ENCODE measurements at places on chromosomes 1 and 21.
A peak's percentile ranks its signal among the peaks of the same experiment; 100 is the strongest.

- DNase-seq = no peak
These were observed at the start of gene CLCA4 for GRCh38 chr1:86546787-86547221. TSS of gene CLCA4 (plus strand) at chr1:86547078. CDS start at chr1:86547120, 42 bp downstream.

GRCh38 chr1:225596736-225597135, 56.2 kb downstream of the ENAH start:
- DNase-seq = no peak

DNA sequence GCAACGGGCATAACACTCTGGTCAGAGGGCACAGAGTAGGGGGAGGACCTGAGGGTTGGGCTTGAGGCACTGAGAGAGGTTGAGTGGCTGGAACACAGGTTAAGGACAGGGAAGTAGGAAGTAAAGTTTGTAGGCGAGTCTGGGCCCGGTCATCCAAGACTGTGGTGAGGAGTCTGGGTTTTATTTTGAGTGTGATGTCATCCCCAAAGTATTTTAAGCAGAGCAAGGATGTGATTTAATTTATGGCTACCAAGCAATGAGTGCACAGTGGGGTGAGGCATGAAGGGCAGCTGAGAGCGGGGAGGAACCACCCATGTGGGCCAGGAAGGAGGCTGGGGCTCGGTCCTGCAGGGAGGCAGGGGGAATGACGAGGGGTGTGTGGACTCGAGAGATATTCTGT, 11.2 kb upstream of the VWA5B1 start:
- no peak for DNase-seq

DNA sequence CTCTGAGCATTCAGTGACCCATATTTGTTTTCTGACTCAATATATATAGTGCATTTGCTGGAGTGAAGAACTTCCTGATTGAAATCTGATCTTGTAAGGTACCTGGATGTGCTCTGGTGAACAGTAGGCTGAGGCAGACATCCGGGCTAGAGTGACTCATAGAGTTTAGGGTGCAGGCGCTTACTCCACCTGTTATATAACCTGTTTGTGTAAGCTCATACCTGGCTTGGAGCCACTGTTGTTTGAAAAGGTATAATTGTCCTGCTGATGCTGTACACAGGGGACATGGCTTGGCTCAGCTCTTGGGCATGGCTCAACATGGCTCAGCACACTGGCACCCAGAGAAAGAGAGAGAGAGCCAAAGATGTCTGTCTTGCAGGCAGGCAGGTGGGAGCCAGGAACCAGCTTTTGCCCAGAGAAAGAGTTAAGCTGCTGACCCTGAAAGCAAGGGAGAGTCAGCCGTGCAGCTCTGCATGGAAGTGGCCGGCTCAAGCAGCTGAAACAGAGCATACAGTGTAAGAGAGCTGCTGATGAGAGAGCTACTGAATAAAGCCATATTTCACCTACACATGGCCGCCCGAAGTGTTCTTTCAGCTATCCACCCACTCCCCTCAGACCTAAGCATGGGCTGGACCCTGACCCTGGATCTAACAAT, 43.2 kb downstream of the GJA5 start:
- peak; percentile 64 for DNase-seq

- no peak for DNase-seq
These were observed 497 bp upstream of the IFNAR2 start for GRCh38 chr21:33229099-33229783.

DNA sequence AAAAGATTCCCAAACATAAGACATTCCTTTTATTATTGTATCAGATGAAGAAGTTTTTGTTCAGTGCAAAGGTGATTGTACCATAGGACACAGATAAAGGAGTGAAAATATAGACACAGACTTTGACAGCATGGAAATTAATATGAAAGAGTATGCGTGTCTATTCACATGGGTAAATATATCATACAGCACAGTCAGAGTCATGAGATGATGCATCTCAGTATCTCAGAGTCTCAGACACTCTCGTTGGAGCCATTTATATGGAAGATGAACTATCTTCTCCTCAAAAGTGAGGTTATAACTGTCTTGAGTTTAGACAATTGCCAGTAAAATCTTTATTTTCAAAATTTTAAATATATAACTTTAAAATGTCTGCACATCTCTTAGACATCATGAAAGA, 158.4 kb upstream of the C8B start:
- no peak for DNase-seq

- no peak for DNase-seq
These were observed 157.7 kb downstream of the TOMM20 start for GRCh38 chr1:234970731-234971476.

GRCh38 chr21:36482673-36483072, 2.8 kb upstream of the CLDN14 start:
- no peak for DNase-seq

GRCh38 chr1:239954836-239955235, 136.8 kb upstream of the FMN2 start:
- no peak for DNase-seq

GRCh38 chr1:99003581-99004253, 944 bp downstream of the PLPPR5 start:
- no peak for DNase-seq

DNA sequence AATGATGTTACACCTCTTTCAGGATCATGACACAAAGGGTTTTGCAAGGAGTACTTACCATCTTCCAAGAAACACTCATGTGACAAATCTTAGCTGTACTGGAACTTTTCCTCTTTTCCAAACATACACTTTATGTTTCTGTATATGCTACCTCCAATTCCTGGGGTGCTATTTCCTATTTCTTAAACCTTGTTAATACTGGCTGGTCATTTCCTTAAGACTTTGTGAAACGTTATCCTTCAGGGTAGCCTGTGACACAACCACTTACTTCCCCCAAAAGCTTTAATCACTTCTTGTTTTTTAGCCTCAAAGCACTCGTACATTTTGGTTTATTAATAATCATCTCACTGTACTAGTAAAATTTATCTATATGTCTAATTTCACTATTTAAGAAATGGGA, 39.4 kb downstream of the OR10Z1 start:
- no peak for DNase-seq

DNA sequence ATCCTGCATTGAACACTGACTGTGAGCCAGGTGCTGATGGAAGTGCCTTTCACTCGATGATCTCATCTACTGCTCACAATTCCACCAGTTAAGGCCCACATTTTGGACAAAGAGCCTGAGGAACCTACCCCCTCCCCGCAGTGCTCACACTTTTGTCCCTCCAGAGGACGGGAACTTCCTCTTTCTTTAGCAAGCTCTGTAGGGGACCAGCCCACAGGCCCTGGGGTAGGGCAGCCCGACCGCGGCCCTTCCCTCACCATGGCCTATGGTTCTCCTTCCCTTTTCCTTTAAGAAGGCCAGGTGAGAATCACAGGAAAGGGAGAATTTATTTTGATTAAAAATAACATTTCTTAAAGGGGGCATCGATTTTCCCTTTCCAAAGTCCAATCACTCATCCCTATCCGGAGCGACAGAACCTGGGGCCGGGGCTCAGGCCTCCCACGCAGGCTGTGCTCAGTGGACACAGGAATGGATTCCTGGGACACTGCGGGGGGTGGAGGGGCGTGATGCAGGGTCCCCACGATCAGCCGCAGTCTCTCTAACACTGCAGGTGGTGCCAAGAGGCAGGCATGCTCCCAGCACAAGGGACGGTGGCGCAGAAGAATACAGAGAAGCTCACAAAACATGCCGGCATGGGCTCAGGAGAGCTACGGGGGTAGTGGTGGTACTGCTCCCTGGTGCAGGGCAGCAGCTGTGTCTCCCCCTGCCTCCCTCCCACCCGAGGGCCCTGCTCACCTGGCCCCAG, 8.9 kb upstream of the KCNE1 start:
- no peak for DNase-seq

DNA sequence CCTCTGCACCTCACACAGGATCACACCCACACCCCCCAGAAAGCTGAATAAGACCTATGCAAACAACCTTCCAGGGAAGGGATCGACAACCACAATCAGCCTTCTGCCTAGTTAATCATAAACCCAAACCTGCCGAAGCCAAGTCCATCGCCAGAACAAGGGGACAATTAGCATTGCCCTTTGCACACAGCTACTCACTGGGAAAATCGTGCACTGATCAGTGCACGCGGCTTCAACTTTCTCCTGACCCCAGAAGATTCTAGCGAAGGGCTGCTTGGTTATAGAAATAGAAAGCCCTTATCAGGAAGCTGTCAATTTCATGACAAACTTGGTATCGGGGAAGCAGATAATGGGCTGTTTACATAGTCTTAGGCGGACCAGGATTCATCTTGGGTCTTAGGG, 29.5 kb downstream of the RUNX1 start:
- DNase-seq = no peak

All from CD4-positive, alpha-beta T cell treated with Interleukin-2 at 100 ng/mL for 4 hours (primary cell).